ENCODE measurements at places on chromosomes 7 and 10.

GRCh38 chr10:129365767-129366402 is 101.2 kb upstream of the MGMT start:
- no peak for DNase-seq

DNA sequence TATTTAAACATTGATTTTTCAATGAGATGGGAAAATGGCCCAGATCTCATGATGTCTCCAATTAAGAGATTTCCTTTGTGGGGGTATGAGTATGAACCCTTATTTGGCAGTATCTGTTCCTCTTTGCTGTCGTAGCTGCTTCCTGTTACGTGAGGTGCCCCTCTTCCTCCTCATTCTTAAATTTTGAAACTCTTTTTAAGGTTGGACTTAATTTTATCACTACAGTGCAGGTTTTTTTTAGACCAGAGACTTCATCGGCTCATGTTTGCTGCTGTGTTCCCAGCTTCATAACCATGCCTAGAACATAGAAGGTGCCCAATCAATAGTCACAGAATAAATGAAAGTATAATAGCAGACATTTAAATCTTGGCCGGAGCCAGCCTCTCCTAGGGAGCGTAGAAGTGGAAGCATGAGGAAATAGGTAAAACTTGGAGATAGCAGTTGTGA is 2.4 kb downstream of the MIOS start:
- DNase-seq: no peak

- no peak for DNase-seq
These were observed 309.7 kb downstream of the EXOC4 start for GRCh38 chr7:133562621-133563020.

- no peak for DNase-seq
These were observed 273.1 kb downstream of the XPNPEP1 start for GRCh38 chr10:109650228-109650627.

DNA sequence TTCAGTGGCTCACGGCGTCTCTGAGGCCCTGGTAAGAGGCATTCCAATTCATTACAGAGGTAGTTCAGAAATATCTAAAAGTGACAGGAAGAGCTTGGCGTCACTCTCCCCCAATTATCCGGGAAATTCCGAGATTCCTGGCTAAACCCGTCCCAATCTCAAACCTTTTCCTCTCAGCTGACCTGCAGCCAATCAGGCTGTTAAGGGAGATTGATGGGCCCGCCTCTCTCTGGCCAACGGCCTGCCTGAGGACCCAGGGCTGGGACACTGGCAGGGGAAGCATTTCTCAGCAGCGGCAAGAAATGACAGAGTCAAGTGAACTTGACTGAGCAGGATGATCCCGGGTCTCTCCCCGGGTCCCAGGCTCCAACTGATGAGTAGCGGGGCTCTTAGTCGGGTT is 72.3 kb downstream of the EBF3 start:
- DNase-seq: no peak

- no peak for DNase-seq
These were observed 144.2 kb downstream of the PRPF18 start for GRCh38 chr10:13730956-13731355.

DNA sequence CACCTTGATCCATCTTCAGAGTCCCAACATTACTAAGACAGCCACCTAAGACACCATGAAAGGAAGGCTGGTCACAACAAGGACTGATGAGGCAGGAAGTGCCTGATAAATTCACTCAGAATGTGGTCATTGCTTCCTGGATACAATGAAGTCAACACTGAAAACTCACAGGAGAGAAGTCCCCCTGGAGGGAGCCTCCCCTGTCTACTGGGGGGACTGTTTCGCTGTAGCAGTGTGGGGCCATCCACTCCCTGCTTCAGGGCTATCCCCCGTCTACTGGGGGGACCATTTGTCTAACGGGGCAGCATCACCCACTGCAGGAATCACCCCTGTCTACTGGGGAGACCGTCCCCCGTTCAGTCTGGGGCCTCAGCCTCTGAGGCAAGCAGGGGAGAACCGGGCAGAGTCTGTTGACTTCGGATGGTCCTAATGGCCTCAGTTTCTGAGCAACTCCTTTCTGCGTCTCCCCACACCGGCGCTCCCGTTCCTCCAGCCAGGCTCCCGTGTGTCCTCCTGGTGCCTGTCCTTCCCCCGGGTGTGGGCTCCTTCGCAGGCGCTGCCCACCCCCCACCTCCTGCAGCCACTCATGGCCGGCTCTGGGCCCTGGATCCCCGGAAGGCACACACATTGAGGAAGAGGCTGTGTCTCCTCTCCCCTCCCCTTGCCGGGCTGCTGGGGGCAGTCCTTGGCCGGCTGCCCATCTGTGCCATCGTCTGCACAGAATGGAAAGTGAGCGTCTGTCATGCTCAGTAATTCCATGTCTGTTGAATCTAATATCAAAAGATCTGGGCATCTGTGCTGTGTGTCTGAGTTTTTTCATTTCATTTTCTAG is 59.9 kb upstream of the DNAJB6 start:
- peak; percentile 46 for DNase-seq

DNA sequence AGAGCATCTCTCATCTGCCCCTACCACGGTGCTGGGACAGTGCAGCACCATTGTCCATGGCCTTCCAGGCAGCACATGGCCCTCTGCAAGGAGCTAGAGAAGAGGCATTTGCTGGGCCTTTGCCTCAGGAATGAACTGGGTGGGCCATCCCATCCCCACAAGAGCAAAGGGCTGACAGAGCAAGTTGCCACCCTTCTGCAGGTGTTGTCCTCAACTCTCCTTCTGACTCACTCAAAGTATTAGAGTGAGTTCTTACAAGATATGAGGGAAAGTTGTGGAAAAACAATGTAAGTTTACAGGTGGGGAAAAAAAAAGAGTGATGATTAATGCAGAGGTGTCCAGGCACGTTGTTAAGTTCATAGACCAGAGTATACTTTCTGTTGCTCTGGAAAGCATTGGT is 261.2 kb downstream of the SKIDA1 start:
- DNase-seq: no peak

- no peak for DNase-seq
These were observed 67.7 kb downstream of the ELAPOR2 start for GRCh38 chr7:86991771-86992191.

DNA sequence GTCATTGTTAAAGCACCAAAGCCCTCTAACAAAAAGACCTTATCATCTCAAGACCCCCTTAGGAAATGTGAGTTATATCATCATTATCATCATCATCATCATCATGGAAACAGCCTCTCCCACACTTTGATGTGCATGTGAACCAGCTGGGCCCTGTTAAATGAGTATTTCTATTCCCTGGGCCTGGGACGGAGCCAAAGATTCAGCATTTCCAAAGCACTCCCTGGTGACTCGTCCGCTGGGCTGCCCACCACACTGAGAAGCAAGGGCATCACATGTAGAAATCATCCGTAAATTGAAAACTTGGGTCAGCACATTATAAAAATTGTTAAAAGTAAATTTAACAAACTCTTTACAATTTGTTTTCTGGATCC is 88.6 kb downstream of the PTPRN2 start:
- DNase-seq: no peak

DNA sequence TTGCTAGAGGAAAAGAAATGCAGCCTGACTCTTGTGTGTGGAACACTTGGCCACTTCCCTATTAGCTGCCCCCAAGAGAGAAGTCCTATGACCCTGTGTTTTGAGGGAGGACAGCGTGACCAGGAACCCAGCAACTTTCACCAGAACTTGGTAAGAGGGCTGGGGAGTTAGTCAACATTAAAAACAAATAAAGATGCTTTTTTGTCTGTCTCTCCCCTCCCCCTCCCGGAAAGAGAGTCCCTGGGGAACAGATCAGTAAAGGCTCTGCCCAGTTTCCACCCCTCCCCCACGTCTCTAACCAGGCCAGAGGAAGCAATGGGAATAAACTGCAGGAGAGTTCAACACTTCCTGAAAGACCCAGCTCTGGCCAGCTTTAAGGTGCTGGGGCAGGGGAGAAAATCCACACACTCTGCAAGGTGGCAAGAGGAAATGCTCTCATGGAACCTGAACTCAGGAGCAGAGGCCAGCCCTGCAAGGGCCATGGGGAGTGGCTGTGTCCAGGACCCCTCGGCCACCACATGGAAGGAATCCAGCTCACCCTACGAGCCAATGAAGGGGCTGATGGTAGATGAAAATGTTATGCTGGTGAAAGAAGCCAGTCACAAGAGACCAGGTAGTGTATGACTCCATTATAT is 21.5 kb downstream of the SH3PXD2A start:
- DNase-seq: no peak

DNA sequence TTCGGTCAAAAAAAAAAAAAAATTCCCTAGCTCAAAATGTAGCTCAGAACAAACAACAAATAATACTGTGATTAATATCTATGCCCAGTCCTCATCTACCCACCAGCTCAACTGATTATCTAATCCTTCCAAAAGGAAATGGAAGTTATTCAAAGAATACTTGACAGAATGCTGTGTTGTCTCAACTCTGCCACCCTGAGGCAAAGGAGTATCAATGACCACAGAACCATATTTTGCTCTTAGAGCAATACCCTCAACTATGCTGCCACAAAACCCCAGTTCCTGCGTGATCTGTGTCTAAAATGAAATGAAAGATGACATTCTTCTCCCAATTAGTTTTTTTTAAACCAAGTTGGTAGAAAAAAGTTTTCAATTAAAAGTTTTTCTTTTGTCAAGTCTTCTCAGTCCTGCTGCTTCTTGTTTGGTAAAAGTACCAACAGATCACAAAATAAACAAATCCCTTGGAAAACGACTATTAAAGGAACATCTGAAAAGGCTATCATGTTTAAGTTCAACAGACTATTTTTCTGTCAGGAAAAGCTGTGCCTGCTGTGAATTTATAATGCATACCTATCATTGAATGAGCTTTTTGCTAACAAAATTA is 21.6 kb downstream of the RBM28 start:
- no peak for DNase-seq

DNA sequence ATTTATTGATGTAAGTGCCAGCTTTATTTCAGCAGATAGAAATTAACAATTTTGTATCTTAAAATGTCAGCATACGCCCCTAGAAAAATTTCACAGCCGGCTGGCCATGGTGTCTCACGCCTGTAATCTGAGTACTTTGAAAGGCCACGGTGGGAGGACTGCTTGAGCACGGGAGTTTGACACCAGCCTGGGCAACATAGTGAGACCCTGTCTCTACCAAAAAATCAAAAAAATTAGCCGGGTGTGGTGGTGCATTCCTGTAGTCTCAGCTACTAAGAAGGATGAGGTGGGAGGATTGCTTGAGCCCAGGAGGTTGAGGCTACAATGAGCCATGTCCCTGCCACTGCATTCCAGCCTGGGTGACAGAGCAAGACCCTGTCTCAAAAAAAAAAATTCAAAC is 14.1 kb downstream of the GTF2I start:
- no peak for DNase-seq

DNA sequence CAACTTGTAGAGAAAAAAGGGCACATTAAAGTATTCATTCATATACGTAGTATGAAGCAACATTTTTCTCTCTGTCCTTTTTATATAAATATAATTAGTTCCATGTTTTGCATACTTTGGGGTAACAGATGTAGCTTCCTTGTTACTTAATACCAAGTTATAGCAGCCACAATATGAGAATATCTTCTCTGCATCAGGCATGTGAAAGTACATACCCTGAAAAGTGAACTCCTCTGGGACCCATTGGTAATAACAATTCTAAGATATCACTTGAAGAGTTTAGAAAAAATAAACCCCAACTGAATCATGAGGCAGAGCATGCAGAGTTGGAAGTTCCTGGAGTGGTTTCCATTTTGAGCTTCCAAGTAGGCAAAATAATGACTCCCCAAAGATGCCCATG is 2.4 kb upstream of the CRPPA start:
- DNase-seq: no peak

DNA sequence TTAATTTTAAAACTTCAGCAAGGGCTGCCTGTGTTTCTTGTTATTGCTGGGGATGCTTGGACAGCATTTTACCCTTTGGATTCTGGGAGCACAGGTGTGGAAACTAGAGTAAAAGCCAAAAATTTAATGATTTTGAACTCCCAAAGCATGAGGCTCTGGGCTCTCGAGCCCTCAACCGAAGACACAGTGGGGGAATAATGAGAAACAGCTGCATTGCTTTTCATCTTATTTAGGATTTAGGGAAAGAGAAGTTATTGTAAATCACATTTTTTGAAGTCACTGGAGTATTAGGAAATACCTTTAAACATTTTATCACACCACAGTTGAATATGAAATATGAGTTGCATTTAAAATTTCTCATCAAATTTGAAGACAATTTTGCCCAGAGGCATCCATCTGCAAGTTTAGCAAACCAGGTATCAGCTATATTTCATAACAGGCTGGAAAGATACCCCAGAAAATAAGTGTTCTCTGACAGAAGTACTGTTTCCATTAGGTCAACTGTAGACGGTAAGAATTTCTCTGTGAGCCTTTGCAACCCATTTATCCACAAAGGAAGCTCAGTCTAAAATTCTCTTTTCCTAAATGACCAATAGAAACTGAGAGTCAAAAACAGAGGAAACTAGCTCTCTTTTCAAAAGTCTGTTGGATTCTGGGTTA is 290.6 kb upstream of the PHYHIPL start:
- DNase-seq: no peak

- DNase-seq: no peak
These were observed 100.6 kb downstream of the GPR26 start for GRCh38 chr10:123766761-123767160.

DNA sequence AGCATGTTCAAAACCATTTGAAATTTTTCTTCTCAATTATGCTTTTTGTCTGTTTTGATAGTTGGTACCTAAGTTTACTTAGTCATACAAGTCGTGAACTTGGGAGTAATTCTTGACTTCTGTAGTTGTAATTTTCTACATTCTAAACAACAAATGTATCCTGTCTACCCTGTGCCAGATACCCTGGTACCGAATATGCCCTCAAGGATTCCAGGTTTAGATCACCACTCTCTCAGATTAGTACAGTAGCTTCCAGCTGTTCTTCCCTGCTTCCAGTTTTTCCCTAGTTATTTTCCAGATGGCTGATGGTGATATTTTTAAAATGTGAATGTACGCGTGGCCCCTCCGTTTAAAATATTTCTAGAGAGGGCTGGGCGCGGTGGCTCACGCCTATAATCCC is 6.5 kb downstream of the STAM start:
- DNase-seq: no peak

- DNase-seq: no peak
These were observed 50.9 kb downstream of the SGCE start for GRCh38 chr7:94605031-94605430.

DNA sequence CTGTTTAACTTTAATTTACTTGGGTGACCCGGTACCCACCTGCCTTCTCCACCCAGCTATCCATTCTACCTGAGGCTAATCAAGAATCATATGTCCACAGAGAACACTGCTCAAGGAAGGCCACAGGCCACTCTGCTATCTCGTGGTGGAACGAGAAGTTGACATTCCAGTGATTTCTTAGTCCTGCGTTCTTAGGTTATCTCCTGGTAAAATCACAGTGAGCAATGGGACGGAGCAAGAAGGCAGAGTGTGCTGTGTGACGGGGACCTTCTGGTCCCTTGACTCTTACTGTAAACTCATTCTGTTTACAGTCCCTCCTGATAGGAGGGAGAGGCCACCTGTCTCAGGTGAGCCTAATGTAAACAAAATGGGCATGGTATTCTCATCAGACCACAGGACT is 256.6 kb downstream of the TNS3 start:
- no peak for DNase-seq

All from H1 (cell line).